ENCODE measurements at places on chromosomes 6 and 20.

DNA sequence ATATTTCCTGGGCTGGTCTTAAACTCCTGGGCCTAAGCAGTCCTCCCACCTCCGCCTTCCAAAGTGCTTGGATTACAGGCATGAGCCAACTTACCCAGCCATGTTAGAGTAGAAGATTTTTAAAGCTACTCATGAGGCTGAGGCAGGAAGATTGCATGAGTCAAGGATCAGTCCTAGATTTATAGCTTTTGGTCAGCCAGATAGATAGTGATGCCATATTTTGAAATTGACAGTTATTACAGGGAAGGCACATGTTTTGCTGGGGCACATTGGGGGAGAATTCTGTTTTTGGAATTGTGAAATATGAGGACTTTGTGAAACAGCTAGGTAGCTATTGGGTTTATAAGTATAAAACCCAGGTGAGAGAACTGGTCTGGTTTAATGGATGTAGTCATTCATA, 40.9 kb downstream of the DOP1A start:
- no peak for DNase-seq

DNA sequence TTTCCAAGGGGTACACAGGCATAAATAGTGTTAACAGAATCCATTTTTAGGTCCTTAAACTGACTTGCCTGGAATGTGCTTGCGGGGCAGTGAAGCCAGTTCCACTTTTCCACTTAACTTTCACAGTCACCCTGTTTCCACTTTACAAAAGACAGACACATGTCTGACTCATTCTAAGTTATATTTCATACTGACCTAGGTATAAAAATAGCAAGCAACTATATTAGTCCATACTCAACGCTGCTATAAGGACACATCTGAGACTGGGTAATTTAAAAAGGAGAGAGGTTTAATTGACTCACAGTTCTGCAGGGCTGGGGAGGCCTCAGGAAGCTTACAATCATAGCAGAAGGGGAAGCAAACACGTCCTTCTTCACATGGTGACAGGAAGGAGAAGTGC, 88.2 kb downstream of the MTFR2 start:
- no peak for DNase-seq

DNA sequence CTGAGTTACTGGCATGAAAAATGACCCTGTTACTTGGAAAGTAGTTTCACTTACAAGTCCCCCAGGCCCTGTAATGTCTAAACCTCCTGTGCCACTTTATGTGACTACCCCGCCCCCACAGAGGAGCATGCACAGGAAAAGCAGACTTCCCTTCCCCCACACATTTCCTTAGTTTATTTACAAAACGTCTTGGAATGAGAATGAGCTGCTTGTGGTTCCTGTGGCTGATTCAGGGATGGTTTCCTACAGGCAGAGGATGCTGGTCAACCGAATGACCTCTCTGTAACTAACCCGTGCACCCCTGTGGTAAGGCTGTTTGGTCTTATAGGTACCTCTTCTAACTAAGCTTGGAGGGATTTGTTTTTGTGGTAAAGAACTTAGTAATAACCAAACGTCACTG, 28.5 kb downstream of the RSPO3 start:
- DNase-seq: no peak

GRCh38 chr6:167963589-167964057, 33.8 kb upstream of the KIF25 start:
- DNase-seq: no peak

GRCh38 chr20:56778765-56779195, 149.7 kb downstream of the TFAP2C start:
- DNase-seq: no peak

DNA sequence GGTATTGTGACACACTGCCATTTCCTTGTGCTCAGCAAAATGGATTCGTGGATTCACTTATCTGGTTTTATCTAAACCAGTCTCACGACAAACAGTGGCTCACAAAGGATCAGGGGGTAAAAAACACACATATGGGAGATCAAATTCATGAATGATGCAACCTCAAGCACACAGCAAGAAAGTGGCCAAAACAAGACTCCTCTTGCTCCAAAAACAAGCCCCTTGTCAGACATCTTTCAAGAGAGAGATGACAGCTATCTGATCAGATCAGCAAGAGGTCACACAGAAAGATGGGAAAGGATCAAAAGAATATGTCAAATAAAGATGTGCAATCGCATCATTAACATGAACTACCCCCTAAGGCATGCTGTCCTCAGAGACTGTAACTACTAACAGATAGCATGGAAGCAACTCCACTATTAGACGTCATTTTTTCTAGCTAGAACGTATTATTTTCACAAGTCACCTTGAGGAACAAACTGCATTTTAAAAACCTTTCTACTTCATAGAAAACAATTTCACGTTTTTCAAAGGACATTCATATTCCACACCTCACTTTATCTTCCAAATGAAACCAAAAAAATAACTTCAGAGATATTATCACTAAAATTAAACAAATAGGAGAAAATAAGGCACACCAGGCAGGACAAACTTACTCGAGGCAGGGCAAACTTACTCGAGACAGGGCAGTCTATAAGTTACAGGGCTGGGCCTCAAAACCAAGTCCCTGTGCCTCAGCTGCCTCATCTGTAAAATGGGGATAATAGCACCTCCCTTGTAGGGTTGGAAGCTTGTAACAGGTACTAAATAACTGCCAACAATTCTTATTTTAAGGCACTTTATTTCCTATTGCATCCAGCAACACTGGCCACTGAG, 122.3 kb downstream of the PREX1 start:
- DNase-seq: no peak

DNA sequence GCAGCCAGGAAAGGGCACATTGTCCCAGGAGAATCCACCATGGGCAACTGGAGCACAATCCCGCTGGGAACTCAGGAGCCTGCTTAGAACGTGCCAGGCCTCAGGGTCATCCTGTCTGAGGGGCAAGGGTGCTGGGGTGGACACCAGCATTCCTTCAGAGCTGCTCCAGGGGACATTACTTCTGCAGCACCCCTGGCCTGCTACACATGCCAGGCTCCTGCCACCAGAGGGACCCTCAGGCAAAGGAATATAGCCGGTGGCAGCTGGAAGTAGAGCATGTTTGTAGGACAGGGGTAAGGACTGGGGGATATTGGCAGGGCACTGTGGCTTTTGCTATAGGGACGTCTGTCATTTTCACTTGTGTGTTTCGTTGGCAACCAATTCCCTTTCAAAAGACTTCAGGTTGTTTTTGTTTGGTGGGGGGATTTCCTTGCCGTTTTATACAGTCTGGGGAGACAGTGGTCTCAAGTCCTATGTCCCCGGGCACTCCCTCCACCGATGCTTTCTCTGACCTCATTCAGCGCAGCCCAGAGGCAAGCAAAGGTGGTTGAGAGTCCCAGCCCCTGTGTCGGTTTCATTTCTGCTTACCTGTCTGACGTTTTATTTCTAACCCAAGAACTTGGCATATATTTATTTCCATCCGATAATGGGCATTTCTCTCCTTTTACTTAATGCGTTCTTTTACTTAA, 130.8 kb downstream of the JPH2 start:
- peak; percentile 58 for DNase-seq

- DNase-seq: no peak
Measured at GRCh38 chr6:5280920-5281319, 19.6 kb downstream of the FARS2 start.

GRCh38 chr6:31402324-31403282, 792 bp upstream of the MICA start:
- DNase-seq: no peak

DNA sequence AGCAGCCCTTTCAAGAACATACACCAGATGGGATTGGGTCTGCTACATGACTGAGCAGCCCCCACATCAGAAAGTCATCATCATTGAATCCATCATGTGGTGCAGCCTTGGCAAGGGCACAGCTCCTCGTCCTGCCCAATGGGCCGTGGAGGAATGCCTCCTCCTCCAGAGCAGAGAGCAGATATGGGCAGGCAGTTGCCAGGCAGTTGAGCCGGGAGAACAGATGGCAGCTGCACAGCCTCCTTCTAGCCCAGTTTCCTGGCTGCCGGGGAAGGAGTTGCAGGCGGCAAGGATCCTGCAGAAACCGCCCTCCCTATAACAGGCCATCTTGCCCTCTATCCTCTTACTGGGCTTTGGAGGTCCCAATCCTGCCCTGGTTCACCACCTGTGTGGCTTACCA, 11.9 kb upstream of the ZFAND3 start:
- DNase-seq: no peak

DNA sequence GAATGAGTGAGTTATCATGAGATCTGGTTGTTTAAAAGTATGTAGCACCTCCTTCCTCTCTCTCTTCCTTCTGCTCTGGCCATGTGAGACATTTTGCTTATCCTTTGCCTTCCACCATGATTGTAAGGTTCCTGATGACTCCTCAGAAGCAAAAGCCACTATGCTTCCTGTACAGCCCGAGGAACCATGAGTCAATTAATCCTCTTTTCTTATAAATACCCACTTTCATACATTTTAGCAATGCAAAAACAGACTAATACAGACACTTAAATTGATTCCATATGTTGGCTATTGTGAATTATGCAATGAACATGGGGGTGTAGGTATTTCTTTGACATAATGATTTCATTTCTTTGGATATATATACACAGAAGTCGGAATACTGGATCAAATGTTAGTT, 792.8 kb upstream of the EYS start:
- no peak for DNase-seq

DNA sequence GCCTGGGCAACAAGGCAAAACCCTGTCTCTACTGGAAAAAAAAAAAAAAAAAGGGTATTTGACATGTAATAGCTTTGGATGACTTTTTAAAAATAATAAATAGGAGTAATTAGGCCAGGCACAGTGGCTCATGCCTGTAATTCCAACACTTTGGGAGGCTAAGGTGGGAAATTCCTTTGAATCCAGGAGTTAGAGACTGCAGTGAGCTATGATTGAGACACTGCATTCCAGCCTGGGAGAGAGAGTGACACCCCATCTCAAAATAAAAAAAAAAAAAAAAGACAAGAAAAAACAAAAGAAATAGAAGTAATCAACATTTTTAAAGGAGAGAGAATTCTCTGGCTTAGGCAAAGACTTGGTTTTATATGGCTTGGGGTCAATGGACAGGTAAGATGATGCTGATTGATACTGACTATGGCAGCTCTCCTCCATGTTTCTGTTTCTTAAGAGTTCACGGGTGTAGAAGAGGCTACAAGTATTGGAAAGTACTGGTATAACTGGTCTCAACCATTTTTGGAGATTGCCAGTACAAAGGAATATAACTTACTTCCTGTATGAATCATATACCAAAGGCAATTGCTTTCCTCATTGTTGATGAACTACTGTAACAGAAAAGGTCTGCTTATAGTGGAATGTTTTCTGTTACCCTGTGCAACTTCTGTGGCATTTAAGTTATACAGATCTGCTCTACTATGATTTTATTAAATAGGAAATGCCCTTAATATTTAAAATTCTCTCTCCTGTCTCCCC, 10.1 kb downstream of the MAP3K5 start:
- DNase-seq: no peak

DNA sequence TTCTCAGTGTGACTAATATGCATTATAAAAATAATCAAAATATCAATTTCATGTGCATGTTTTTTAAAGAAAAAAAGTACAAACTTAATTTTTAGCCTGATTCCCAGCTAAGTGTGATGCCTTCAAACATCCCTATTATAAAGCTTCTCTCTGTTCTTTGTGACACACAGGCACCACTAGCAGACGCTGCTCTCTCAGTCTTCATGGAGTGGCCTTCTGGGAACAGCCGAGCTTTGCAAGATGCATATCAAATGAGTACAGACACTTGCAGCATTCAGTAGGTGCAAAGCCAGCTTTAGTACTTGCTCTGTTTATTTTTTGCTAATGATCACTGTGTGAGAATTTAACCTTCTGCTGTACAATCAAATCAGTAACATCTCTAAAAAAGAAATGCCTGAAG, 340.0 kb downstream of the ADGRB3 start:
- no peak for DNase-seq

DNA sequence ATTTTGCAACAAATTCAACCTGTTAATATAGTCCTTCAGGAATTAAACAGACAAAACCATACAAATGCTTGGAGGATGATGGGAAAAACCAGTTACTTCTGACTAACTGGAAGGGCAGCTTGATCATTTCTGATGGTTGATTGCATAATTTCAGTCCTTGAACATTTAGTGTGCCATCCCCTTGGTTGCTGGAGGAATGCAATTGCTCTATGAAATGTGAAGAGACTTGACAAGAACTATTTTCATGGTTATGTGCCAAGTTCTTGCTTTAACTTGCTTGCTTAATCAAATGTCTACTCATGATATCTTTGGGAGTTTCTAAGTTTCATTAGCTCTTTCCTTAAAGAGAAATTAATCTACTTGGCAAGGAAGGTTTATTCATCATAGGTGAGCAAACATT, 45.2 kb downstream of the ANKEF1 start:
- no peak for DNase-seq

DNA sequence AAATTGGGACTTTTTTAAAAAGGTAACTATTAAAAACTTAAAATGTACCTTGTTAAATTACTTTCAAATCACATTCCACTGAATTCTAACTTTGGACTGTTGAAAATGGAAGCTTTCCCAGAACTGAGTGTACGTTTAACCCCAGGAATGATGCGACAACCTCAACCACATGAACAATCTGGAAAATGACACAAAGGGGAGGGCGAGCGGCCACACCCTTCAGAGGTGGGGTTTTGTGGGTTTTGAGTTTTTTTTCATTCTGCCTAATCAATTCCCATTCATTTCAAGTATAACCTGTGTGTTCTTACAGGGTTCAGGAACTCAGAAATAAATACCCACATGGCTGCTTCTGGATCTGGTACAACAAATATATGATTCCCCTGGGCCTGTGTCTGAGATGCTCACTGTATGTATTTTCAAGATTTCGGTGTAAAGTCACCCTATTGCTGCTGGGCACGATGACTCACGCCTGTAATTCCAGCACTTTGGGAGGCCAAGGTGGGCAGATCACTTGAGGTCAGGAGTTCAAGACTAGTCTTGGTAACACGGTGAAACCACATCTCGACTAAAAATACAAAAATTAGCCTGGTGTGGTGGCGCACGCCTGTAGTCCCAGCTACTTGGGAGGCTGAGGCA, 21.6 kb downstream of the CNKSR3 start:
- DNase-seq: no peak

GRCh38 chr6:24925661-24926060, 10.1 kb downstream of the RIPOR2 start:
- DNase-seq: no peak

DNA sequence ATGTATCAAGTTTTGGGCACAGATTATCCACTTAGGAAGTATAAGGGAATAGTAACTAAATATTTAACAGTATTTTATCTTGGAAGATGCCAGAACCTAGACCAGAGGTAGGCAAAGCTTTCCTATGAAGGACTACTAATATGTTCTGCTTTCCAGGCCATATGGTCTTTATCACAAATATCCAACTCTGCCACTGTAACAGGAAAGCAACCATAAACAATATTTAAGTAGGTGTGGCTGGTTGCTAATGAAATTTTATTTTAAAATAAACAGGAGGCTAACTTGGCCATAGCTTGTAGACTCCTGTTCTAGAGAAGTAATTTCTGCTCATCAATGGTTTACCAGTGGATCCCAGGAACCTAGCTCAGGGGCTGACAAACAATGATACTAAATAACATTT, 39.4 kb downstream of the NOL7 start:
- no peak for DNase-seq

GRCh38 chr6:168106633-168107005, 27.6 kb upstream of the FRMD1 start:
- DNase-seq: no peak

- DNase-seq: no peak
Measured at GRCh38 chr6:98454809-98455322, 379.5 kb upstream of the POU3F2 start.

All from type B pancreatic cell (in vitro differentiated cells).